ENCODE measurements at places on chromosomes 2 and 18. TPM values are rescaled to one million over a fixed set of nuclear protein-coding genes. Genes with fewer than 3 reads are reported as not detected.

DNA sequence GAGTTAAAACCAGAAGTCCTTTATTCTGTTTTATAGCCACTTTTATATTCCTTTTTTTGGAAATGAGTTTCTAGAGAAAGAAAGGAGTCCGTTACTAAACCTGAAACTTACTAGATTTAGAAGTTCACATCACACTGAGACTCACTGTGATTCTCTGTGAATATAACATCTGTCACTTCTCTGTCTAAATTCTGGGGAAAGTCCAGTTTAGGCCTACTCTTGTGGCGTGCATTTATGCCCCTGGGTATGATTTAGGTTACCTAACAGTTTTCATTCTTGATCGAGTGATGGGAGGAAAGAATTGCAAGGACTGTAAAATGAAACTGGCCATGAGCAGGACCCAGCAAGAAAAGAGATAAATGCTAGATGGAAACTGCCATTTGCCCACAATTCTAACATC is 449.6 kb downstream of the SPAG16 start:
- no peak overlapping the region for H3K4me3 ChIP-seq
- H3K27me3 ChIP-seq, result no peaks in the 10 kb centered on the region
- no peak for DNase-seq
- H3K36me3 ChIP-seq, result no peaks in the 10 kb centered on the region
- H3K27ac ChIP-seq, result no peak overlapping the region

- H3K27ac ChIP-seq, result no peak overlapping the region
- no peak overlapping the region for H3K4me3 ChIP-seq
Observed at GRCh38 chr2:139872503-139872902, 1092.3 kb upstream of the NXPH2 start.

- no peak overlapping the region for H3K4me3 ChIP-seq
- DNase-seq, result no peak
- H3K27me3 ChIP-seq, result no peaks in the 10 kb centered on the region
Observed at GRCh38 chr18:41630232-41630886, 324.7 kb upstream of the PIK3C3 start.

GRCh38 chr2:135422898-135423297 is 108.1 kb downstream of the ZRANB3 start:
- H3K4me3 ChIP-seq, result no peak overlapping the region
- H3K36me3 ChIP-seq, result no peaks in the 10 kb centered on the region
- no peak for DNase-seq
- no peaks in the 10 kb centered on the region for H3K27me3 ChIP-seq

GRCh38 chr18:40341701-40342100 is 1613.3 kb upstream of the PIK3C3 start:
- no peaks in the 10 kb centered on the region for H3K4me1 ChIP-seq
- H3K36me3 ChIP-seq, result no peaks in the 10 kb centered on the region
- H3K27ac ChIP-seq, result no peak overlapping the region
- no peak for DNase-seq
- H3K27me3 ChIP-seq, result no peaks in the 10 kb centered on the region
- no peak overlapping the region for H3K4me3 ChIP-seq

CCDC148 gene
- total RNA-seq, result not detected

CAPN14 gene
- total RNA-seq, result not detected

Measured in sigmoid colon (tissue), 7 donors.